ENCODE measurements at places on chromosomes 4 and X. TPM values are rescaled to one million over a fixed set of nuclear protein-coding genes. Genes with fewer than 3 reads are reported as not detected.
A peak's percentile ranks its signal among the peaks of the same experiment; 100 is the strongest.

GRCh38 chr4:170026253-170027021 lies at the start of gene MFAP3L:
Gene MFAP3L (minus strand): TSS chr4:170026395. CDS start chr4:170005877, 20,518 bp downstream.
- peaks cover 11% of the 10 kb centered on the region for H3K4me1 ChIP-seq
- peak within 1 kb of the TSS; percentile 68 for H3K4me3 ChIP-seq
- DNase-seq = peak; percentile 63
- H3K36me3 ChIP-seq = no peaks in the 10 kb centered on the region

DNA sequence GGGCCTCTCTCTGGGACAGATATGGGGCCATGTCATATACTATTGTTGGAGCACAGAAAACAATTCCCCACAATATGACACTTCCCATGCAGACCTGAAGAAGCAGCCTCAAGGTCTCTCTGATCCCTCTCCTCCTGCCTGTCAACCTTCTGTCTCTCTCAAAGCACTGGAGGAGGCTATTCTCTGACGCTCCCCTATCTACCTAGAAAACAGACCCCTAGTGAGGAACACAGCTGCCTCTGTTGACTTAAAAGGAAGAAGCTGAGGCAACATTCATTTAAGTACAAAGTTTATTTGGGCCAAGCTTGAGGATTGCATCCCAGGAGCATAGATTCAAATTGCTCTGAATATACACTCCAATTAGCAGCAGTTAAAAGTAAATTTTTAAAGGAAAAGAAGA lies 39.3 kb upstream of the NSG1 start:
- no peaks in the 10 kb centered on the region for H3K36me3 ChIP-seq
- no peak overlapping the region for H3K4me3 ChIP-seq
- no peaks in the 10 kb centered on the region for H3K27me3 ChIP-seq
- DNase-seq = no peak
- peaks cover 6% of the 10 kb centered on the region for H3K4me1 ChIP-seq
- no peak overlapping the region for H3K27ac ChIP-seq

GRCh38 chr4:173448608-173449379 lies 49.9 kb upstream of the SCRG1 start:
- no peaks in the 10 kb centered on the region for H3K4me1 ChIP-seq
- H3K27ac ChIP-seq = no peak overlapping the region
- no peaks in the 10 kb centered on the region for H3K27me3 ChIP-seq
- DNase-seq = no peak
- H3K36me3 ChIP-seq = no peaks in the 10 kb centered on the region

DNA sequence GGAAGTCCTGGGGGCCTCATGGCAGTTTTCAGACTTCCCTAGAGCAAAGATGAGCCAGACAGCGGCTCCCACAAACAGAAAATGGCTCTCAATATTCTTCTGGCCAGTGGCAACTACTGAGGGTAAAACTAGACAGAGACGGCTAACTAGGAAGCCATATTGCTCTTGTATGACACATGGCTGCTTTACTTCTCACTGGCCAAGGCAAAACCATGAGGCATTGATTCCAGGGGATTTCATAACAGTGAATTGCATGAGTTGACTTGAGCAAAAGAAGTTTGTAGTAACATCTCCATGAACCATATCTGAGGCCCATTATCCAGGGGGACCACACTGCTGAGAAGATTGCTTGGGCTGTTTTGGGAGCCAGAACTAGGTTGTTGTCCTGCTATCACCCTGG lies 13.7 kb upstream of the TLR8 start:
- H3K36me3 ChIP-seq = no peaks in the 10 kb centered on the region
- DNase-seq = no peak
- no peak overlapping the region for H3K4me3 ChIP-seq
- no peak overlapping the region for H3K27ac ChIP-seq
- H3K27me3 ChIP-seq = no peaks in the 10 kb centered on the region
- no peaks in the 10 kb centered on the region for H3K4me1 ChIP-seq

- H3K4me3 ChIP-seq = peak overlapping the region; percentile 74
- peaks cover 21% of the 10 kb centered on the region for H3K27me3 ChIP-seq
- DNase-seq = no peak
- H3K36me3 ChIP-seq = no peaks in the 10 kb centered on the region
- no peak overlapping the region for H3K27ac ChIP-seq
- peaks cover 28% of the 10 kb centered on the region for H3K4me1 ChIP-seq
These were observed 503 bp upstream of the PDE5A start for GRCh38 chr4:119629142-119629471.

DNA sequence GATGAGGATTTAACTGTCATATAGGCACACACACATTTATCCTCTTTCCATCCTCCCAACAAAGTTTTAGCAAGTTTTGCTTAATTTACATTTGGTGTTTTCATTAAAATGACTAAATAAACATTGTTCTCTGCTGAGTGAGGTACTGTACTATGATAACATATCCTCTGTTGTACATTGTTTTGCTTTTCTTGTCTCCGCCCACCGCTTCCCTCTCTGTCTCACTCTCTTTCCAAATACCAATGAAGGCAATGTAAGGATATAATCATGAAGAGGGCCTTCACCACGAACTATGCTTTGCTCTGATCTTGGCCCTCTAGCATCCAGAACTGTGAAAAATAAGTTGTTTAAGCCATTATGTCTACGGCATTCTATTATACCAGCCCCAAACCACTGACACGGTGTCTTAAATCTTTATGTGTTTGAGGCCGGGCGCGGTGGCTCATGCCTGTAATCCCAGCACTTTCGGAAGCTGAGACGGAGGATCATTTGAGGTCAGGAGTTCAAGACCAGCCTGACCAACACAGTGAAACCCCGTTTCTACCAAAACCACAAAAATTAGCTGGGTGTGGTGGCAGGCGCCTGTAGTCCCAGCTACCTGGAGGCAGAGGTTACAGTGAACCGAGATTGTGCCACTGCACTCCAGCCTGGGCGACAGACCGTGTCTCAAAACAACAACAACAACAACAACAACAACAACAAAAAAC lies 65.3 kb downstream of the HPRT1 start:
- DNase-seq = no peak
- H3K4me3 ChIP-seq = no peak overlapping the region
- no peaks in the 10 kb centered on the region for H3K36me3 ChIP-seq

- H3K4me1 ChIP-seq = no peaks in the 10 kb centered on the region
- H3K27me3 ChIP-seq = no peaks in the 10 kb centered on the region
- no peaks in the 10 kb centered on the region for H3K36me3 ChIP-seq
- no peak overlapping the region for H3K27ac ChIP-seq
These were observed 155.8 kb upstream of the CT83 start for GRCh38 chrX:116618546-116618945.

DNA sequence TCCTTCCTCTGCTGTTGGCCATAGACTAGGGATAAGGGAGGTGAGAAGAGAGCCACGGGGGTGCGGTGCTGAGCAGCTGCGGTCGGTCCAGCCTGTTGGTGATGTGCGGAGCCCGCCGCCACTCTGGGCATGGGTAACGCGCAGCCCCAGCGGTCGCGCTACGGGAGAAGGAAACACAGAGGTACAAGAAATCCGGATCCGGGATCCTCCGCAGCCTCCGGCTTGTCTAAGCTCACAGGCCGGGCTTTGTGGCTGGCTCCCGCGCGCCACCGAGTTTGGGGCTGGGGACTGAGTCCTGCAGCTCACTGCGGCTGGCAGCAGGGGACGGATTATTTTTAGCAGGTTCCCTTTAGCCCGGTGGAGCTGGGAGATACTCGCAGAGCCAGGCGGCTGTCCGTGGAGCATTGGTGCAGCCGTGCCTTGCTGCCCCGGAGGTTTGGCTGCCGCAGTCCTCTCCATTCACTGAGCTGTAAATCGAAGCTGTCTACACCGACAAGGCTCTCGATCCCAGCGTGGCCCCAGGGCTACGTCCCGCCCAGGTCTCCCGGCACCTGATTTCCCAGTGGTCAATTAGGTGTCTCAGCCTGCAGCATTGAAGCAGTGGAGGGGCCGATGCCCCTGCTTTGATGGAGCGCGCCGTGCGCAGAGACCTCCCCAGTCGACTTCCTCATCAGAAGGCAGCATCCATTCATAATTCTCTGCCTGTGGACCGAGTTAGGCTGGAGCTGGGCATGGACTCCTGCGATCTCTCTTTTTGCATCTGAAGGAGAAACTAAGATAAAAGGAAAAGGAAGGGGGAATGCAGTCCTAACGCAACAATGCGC lies 81.9 kb upstream of the SCML1 start:
- no peak for DNase-seq
- no peak overlapping the region for H3K4me3 ChIP-seq
- H3K4me1 ChIP-seq = no peaks in the 10 kb centered on the region
- no peaks in the 10 kb centered on the region for H3K36me3 ChIP-seq
- no peaks in the 10 kb centered on the region for H3K27me3 ChIP-seq
- no peak overlapping the region for H3K27ac ChIP-seq

GRCh38 chr4:164239976-164240375 lies 514.0 kb upstream of the SMIM31 start:
- H3K36me3 ChIP-seq = no peaks in the 10 kb centered on the region
- no peak overlapping the region for H3K4me3 ChIP-seq
- no peaks in the 10 kb centered on the region for H3K4me1 ChIP-seq
- H3K27ac ChIP-seq = no peak overlapping the region
- no peak for DNase-seq

The SPRY1 gene
- total RNA-seq = 22.5 TPM

The TMEM31 gene
- total RNA-seq = not detected

The FGF13 gene
- 0.84 TPM for total RNA-seq

Data from HepG2 (cell line).